ENCODE measurements at places on chromosomes 16 and 17. TPM values are rescaled to one million over a fixed set of nuclear protein-coding genes. Genes with fewer than 3 reads are reported as not detected.
A peak's percentile ranks its signal among the peaks of the same experiment; 100 is the strongest.

WFDC1 gene
- 0.24 TPM for total RNA-seq

DNA sequence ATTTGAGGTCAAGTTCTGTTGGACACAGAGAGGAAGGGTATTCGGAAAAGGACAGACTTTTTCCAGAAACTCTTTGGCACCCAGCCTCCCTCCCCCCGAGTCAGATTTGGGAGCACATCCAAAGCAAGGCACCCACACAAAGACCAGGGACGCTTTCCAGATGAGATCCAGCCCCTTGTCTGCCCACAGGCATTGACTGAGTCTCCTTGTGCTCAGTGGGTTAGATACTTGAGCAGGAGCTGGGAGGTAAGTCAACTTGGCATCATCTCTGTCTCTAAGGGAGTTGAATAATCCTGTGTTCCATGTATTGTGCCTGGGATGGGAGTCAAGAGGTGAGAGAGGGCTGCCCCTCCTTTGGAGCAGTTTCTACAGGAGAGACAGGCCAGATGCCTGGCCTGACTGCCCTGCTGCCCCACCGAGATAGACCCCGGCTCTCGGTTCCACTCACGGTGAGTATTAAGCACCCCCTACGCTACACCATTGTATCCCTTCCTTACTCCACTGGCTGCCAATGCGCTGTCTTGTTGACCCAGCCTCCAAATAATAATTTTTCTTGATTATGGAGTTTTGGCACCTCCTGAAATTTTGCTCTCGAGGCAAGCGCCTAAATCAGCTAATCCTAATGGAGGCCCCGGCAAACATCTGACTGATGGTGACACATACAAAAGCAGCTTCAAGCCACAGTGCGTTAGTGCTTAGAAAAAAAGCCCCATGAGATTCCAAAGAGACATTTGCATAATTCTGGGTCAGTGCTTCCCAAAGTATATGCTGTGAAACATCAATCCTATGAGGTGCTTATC, 29.6 kb upstream of the MAP3K14 start:
- H3K4me3 ChIP-seq: no peak overlapping the region
- no peaks in the 10 kb centered on the region for H3K27me3 ChIP-seq
- peaks cover 26% of the 10 kb centered on the region for H3K4me1 ChIP-seq

DNA sequence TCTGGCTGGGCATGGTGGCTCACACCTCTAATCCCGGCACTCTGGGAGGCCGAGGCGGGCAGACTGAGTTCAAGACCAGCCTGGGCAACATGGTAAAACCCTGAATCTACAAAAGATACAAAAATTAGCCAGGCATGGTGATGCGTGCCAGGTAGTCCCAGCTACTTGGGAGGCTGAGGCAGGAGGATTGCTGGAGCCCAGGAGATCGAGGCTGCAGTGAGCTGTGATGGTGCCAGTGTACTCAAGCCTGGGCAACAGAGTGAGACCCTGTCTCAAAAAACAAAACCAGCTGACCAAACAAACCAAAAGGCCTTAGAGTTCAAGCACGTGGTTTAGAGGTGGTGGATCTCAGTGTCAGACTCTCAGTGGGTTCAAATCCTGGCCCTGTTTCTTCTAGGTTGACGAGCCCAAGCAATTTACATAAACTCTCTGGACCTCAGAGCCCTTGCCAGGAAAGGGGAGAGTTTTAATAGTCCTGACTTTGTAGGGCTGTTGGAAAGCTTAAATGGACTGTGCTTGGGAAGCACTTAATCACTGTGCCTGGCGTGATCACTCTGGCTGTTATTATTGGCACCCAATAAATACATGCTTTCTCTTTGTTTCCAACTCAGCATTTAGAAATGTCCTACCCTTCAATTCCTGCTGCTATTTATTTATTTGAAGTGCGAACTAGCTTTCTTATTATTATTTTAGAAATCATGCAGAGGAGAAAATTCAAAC, 44.7 kb downstream of the ABCC1 start:
- peak overlapping the region; percentile 94 for H3K27ac ChIP-seq
- no peak for DNase-seq
- peak overlapping the region; percentile 10 for H3K4me3 ChIP-seq
- no peaks in the 10 kb centered on the region for H3K27me3 ChIP-seq
- peaks cover 21% of the 10 kb centered on the region for H3K36me3 ChIP-seq

DNA sequence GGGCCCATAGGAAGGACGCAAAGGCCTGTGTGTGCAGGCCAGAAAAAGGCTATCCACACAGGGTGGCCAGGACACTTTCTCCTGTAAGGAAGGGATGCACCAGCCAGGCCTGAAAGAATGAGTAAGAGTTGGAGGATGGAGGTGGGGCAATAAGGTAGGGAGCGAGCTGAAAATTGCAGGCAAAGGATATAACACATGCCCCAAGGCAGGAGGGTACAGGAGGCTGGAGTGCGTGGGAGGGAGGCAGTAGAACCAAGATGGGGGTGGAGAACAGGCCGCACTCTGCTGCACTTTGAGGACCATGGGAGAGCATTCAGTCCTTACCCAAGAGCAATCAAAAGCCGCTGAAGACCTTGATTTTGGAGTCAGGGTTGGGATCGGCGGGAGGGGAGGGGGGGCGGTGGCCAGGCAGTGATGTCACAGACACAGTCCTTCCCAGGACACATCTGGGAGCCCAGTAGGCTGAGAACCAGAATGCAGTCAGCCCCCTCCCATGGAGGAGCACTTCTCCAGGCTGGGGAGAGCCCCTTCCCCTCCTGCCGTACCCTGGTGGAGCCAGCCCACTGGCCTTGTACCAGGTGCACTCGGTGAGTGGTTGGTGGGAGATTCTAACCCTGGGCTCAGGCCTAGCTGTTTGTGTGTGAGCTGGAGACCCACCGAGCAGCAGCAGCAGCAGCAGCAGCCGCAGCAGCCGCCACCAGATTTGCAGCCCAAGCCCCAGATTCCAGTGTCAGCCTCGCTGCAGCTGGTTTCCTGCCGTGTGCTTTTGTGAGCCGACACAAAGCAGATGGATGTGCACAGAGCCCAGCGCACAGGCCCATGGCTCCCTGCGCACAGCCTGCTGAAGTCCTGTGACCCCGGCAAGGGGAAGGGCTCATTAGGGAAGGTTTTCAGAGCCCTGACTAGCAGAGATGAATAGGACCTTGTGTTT, 17.5 kb downstream of the ANKRD40 start:
- H3K27ac ChIP-seq: no peak overlapping the region
- H3K4me3 ChIP-seq: no peak overlapping the region
- DNase-seq: no peak

DNA sequence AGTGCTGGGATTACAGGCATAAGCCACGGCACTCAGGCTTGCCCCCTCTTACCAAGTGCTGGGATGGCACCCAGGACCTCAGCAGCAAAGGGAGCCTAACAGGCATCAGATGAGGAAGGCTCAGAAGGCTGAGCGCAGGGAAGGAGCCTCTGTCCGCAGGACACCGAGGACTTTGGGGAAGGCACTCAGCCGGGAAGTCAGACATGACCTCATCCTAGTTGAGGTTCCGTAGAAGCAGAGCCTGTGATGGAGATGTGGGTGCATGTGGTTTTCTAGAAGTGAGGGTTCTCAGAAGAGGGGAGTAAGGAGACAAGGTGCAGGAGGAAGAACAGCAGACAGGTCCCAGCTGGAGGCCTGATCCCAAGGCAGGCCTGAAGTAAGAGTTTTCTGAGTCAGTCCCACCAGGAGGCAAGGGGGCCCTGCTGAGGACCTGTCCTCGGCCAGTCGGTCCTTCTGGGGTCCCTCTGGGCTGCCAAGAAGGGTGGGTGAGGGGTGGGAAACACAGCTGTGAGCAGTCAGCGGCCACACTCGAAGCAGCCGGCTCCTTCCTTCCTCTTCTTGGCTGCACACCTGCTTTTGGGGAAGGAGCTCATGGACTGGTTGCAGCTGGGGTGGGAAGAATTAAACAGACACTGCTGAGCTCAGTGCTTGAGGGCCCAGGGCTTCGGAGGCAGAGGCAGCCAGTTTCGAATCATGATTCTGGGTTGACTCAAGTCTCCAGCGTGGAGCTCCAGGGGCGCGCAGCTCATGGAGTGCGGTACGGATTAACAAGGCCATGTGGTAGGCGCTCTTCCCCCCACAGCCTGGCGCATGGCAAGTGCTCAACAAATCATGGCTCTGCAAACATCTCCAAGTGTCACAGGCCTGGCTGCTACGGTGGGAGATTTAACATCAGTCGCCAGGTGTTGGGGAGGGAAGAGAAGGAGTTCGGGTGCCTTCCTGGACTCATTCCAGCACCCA, 38.9 kb upstream of the SNN start:
- H3K27me3 ChIP-seq: no peaks in the 10 kb centered on the region
- no peaks in the 10 kb centered on the region for H3K36me3 ChIP-seq
- DNase-seq: no peak
- H3K27ac ChIP-seq: peak overlapping the region; percentile 56
- no peak overlapping the region for H3K4me3 ChIP-seq
- H3K4me1 ChIP-seq: peaks cover 85% of the 10 kb centered on the region

DNA sequence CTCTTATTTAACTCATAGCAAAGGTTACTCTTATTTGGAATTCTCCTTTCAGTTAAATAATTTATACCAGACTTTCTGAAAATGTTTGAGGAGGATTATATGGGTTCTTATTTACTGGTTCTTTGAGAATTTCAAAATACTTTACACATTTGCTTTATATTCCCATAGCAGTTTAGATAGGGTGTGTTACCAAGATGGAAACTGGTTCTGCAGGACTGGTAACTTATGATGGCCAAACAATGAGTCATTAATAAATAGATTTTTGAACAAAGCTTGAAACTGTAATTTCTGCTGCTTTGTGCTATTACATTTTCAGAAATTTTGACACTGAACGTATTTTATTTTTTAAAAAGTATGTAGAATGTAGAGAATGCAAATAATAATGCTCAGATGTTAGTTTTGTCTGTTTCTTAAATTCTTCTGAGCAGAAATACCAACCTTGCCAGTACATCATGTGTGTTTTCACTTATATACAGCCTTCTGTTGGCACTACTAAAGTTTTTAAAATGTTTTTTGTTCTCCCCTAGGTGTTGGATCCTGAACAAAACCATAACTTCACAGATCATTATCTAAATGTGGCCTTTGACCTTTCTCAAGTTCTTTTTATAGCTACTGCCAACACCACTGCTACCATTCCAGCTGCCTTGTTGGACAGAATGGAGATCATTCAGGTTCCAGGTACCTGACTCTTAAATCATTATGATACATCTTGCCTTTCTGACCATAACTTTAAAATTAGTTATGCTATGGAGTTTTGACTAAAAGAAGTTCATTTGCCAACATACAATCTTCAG, 48.3 kb upstream of the ABCC11 start:
- peaks cover 35% of the 10 kb centered on the region for H3K4me1 ChIP-seq
- no peaks in the 10 kb centered on the region for H3K27me3 ChIP-seq
- no peak for DNase-seq
